ENCODE measurements at places on chromosomes 1 and 21. TPM values are rescaled to one million over a fixed set of nuclear protein-coding genes. Genes with fewer than 3 reads are reported as not detected.

DNA sequence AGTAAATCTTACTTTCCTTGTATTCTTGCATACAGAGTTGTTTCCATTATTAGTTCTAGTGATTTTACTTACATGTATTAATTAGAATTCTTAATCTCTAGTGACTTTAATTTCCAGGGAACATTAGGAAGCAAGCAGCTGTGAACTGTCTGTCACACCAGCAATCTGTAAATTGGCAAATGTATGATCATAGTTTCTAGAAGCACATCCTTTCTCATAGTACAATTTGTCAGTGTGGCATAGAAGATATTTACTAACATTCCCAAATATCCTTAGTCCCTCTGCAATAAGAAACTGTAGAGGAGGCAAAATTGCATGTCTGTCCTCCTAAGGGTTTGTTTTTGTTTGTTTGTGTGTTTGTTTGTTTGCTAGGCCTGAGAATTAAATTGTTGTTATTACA is 17.0 kb upstream of the FMO1 start:
- DNase-seq: no peak

The ZNF684 gene
- 12.3 TPM for polyA plus RNA-seq

DNA sequence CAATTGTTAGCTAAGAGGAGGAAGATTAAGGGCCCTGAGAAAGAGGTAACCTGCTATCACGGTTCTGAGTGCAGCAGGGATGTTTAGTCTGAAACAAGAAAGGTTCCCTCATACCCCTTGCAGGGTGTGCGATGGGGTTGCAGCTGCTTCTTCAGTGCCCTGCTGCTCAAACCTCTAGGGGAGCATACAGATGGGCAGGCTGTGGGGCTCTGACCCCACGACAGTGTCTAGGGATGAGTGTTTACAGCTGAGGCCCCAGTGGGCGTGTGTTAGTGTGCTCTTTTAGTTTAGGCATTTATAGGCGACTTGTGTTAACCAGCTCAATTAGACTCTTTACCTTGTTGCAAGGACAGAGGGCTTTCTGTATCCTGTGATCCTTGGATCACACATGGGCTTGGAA is 41.3 kb upstream of the PLA2G5 start:
- no peak for DNase-seq

DNA sequence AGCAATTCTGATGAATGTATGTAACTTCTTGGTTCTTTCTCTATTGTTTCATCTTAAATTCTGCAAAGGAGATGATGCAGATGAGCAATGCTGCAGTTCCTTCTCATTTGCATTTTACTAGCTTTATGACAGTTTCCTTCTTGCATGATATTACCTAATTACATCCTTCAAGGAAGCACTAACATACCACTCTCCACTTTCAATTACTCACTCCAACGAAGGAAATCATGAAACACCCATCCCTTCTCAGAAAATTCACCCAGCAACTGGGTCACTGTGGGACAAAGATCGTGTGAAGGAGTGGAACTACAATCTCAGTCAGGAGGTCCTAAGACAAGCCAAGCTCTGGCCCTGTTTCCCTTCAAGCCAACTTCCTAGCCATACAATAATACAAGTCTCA is 142.3 kb downstream of the CHD1L start:
- DNase-seq: no peak

DNA sequence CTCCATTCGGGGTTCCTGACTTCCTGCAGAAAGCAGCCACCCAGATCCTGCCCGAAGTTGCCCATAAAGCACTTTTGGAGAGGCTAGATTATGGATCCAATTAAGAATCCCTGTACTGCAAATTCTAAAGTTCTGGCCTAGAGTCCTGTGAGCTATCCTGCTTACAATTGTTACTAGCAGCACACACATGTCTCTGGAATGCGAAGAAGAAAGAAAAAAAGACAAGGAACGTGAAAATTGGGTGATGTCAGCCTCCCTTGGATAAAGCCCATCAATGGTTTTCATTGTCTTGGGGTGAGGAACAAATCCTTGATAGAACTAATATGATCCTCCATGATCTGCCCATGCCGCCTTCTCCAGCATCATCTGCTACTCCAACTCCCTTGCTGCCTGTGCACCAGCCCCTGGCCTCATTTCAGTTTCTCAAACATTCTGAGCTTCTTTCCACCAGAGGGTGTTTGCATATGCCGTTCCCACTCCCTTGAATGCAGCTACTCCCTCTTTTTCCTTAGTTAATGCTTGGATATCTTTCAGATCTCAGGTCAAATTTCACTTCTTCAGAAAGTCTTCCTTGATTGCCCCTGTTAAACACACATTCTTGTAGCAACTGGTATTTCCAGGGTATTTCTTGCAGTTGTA is 94.0 kb downstream of the ST6GALNAC5 start:
- DNase-seq: no peak

DNA sequence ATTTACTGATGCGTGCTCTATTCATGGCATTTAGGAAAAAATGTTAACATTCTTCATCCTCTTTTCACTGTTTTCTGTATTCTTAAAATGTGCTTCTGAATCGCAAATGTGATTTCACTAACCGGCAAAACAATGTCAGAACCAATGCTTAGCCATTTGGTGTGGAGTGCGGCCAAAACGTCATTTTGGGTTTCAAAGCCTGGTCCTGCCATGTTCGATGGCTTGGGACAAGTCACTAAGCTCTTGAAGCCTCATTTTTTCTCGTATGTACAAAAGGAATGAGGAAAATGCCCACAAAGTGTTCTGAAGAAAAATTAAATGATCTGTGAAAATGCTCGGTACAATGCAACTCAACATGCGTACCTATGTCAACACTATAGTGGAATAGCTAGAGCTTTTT is 175.3 kb downstream of the APP start:
- DNase-seq: no peak

DNA sequence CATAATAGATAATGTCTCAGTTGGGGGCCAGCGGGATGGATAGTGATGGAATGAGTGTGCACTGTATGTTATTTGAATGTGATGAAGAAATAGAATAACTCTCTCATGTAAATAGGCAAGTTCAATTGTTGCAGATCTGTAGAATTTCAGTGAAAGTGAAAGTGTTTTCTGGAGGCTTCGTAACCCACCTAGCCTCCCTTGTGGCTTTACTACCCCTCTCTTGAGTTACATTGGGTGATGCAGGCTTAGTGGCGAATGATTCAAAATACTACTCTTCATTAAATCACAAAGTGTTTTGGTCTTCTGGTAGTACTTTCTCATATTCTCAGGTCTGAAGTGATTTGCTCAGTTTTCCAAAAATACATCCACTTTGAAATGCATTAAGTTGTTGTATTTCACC is 411.9 kb downstream of the ZP4 start:
- DNase-seq: no peak

- no peak for DNase-seq
Measured at GRCh38 chr1:18279351-18280074, 171.9 kb downstream of the IGSF21 start.

The PHC2 gene
- polyA plus RNA-seq: 119 TPM

DNA sequence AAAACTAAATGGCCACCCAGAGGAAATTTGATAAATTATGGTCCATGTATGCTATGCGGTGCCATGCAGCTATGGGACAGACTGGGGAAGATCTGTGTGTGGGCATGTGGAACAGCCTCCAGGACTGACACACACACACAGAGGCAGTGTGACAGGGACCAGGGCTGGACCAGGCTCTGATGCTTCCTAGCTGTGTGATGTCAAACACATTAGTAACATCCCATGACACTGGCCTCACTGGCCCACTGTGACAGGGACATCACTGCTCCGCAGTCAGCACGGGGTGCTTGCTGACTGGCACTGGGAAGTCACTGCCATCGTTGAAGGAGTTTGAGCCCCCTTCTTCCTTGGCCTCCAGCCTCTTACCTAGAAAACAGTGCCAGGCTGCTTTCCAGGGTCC is 13.9 kb downstream of the RAP1GAP start:
- DNase-seq: no peak

The EPHX1 gene
- polyA plus RNA-seq: 64.1 TPM

GRCh38 chr1:153390938-153391710 is at the start of gene S100A8:
Gene S100A8, minus strand, starts transcription at chr1:153391073. Its CDS starts 538 bp downstream, at chr1:153390535.
- DNase-seq: no peak

DNA sequence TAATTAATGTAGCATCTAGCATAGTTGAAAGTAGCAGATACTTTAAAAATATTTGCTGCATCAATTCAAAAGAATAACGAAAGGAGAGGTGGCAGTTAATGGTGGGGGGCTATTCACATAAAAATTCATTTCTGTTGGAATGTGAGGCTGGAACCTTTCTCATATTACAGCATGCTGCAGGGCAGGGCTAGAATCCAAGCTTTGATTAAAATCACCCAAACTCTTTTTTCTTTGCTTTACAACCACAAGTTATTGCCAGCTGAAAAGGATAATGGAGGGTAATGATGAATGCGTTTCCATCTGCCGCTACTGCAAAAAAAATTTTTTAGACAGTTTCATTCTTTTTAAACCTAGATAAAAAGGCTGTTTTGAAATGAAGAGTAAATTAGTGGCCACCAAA is 9.8 kb downstream of the DISP1 start:
- DNase-seq: no peak

GRCh38 chr1:116988248-116988647 is 13.3 kb upstream of the CD101 start:
- DNase-seq: no peak

The GOLT1A gene
- polyA plus RNA-seq: 3.0 TPM

The C1orf210 gene
- polyA plus RNA-seq: 30.3 TPM

The TTC13 gene
- polyA plus RNA-seq: 18.3 TPM

DNA sequence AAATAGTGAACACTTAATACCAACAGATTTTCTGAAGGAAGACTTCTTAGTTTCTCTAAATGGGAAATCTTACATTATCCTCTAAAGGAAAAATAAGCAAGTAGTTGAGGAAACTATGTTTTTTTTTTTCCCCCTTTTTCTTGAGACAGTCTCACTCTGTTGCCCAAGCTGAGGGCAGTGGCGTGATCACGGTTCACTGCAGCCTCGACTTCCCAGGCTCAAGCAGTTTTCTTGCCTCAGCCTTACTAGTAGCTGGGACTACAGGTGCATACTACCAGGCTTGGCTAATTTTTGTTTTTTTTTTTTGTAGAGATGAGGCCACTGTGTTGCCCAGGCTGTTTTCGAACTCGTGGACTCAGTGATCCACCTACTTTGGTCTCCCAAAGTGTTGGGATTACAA is 3.9 kb downstream of the MTR start:
- DNase-seq: no peak

DNA sequence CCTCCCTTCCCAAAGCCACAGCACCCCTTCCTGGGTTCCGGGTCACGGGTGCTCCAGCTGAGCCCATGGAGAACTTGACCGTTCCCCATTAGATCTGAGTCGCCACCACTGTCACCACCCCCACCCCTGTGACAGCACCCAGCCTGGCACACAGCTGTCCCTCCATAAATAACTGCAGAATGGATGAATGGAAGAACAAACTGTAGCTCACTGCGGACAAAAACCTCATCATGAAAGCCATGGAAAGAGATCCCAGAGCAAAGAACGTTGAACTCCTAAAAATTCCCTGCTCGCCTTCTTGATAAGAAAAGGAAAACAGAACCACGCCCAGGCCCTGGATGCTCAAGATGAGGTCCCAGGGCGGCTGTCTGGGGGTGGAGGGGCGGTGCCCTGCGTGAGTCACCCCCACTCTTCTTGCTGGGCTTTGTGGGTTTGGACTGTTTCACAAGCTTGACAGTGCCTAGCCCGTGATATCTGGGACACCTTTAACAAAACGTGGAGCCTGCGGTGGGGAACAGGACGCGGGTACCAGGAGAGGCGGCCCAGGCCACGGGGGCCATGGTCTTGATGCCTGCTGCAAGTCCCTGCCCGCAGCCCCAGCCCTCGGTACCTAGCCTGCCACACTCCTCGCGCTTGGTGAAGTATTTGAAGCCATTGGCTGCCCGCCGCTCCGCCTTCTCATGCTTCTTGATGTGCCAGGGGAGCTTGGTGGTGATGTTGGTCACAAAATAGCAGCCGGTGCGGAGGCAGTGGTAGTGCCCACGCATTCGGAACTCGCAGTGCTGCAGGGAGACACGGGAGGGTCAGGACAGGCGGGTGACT is 151.9 kb downstream of the CASZ1 start:
- DNase-seq: no peak

- DNase-seq: no peak
Measured at GRCh38 chr1:107588321-107588720, 376.7 kb downstream of the VAV3 start.

DNA sequence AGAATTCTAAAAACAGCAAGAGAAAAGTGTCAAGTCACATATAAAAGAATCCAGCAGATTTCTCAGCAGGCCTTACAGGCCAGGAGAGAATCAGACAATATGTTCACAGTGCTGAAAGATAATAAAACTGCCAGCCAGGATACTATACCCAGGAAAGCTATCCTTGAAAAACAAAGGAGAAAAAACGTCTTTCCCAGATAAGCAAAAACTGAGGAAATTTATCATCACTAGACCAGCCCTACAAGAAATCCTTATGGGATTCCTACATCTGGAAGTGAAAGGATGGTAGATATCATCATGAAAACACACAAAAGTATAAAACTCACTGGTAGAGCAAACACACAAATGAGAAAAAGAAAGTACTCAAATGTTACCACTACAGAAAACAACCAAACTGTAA is 25.2 kb upstream of the UTS2 start:
- DNase-seq: no peak

The JTB gene
- 106 TPM for polyA plus RNA-seq

DNA sequence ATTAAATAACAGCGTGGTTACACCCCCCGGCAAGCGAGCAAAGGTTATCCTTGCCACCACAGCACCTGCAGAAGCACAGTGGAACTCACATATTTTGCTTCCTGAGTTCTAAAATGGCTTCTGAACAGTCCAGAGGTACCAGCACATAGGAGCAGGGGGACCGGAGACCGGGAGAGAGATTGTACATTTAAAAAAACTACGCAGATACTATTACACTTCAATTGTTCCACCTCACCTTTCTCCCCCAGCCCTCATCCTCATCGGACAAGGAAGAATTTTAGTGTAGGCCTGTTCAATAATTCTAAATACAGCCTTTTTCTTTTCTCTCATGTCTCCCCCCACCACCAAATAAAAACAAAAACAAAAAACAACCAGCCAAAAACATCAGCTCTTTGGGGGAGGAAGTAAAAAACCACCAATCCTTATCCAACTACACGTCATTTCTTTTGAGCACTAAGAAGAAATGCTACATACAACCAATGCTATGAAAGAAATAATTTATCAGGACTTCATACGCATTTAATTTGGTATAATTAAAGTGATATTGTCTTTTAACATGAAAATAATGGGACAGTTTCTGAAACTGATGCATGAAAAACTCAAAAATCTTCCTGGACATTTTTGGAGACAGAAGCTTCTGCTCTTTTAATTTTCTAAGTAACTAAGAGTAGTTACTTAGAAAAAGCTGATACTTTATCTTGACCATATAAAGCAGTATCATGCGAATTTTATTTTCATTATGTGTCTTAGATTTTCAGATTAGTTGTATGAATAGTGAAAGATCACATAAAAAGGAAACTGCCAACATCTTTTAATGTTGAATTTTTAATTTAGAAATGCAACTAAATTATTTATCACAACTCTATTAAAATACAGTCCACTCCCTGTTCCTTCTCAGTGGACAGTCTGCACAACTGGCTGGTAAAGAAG is 9.1 kb downstream of the CDKN2C start:
- no peak for DNase-seq

The SIPA1L2 gene
- 27.0 TPM for polyA plus RNA-seq

GRCh38 chr1:59186656-59187055 is 110.2 kb upstream of the FGGY start:
- no peak for DNase-seq

The ATP1A2 gene
- polyA plus RNA-seq: 5.3 TPM

The PRKAA2 gene
- 14.5 TPM for polyA plus RNA-seq

Measured in right renal pelvis (tissue), 4 donors.